ENCODE measurements at places on chromosomes 4 and X. TPM values are rescaled to one million over a fixed set of nuclear protein-coding genes. Genes with fewer than 3 reads are reported as not detected.

The DGKQ gene
- total RNA-seq, result 15.2 TPM

The TMSB15A gene
- not detected for total RNA-seq

The SSX4 gene
- total RNA-seq, result not detected

DNA sequence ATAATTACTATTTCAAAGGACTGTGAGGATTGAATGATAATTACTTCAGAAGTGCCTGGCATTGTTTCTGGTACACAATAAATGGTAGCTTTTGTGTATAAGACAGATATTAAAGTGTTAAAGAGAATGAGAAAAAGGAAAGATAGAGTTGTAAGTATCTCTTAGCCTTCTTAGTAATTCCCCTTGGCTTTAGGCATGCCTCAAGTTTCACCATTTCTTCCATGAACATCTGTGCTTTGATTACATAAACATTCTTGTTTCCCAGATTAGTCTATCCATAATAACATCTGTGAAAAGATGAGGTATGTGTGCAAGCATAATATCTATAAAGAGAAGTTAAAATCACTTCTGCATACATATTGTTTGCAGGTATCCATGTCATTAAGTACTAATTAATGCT, 230.9 kb upstream of the TEX13A start:
- H3K27ac ChIP-seq, result no peak overlapping the region
- no peaks in the 10 kb centered on the region for H3K36me3 ChIP-seq
- no peaks in the 10 kb centered on the region for H3K4me1 ChIP-seq
- H3K4me3 ChIP-seq, result no peak overlapping the region

The NPFFR2 gene
- not detected for total RNA-seq

The SSX1 gene
- not detected for total RNA-seq

DNA sequence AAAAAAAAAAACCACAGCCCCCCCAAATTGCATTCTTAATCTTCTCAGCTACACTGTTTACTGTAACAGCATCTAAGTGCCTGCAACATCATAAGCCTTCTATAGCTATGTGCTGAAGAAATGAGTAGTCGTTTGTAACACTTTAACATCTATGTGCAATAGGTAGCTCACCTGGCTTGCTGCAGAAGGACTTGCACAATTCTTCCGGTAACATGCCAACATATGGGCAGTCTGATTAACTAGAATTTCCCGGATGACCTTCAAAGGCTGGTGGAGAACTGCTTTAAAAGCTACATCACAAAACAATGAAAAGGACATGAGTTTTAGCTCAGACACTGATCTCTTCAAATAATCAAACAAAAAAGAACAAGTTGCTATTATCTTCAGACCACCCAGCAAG, 52.9 kb downstream of the METTL14 start:
- no peaks in the 10 kb centered on the region for H3K27me3 ChIP-seq
- H3K4me3 ChIP-seq, result no peak overlapping the region
- peaks cover 36% of the 10 kb centered on the region for H3K36me3 ChIP-seq
- H3K4me1 ChIP-seq, result peaks cover 2% of the 10 kb centered on the region

DNA sequence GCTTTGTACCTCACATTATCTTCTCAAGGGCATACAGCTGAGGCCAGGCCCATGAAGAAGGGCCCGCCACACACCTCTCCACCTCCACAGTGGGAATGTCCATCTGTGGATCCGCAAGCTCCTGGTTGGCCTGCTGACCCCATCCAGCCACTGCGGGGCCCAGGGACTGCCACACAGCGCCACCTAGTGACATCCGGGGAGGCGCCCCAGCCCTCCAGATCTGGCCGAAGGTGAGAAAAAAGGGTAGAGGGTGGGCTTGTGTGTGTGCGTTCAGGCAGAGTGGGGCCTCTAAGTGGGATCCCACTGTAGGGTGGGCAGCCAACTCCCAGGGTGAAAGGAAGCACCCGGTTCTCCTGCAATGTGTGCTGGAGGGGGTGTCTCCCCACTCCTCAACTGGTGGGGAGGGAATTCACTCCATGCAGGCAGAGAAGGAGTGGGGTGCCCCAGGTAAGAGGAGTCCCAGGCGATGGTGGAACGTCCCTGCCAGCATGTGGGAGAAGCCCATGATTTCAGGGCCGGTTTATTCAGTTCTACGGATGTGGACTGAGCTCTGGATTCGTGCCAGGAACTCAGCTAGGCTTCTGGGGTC, 117.3 kb downstream of the ENPP6 start:
- H3K27me3 ChIP-seq, result peaks cover 12% of the 10 kb centered on the region
- no peak overlapping the region for H3K4me3 ChIP-seq
- H3K4me1 ChIP-seq, result peaks cover 2% of the 10 kb centered on the region
- no peak overlapping the region for H3K27ac ChIP-seq

DNA sequence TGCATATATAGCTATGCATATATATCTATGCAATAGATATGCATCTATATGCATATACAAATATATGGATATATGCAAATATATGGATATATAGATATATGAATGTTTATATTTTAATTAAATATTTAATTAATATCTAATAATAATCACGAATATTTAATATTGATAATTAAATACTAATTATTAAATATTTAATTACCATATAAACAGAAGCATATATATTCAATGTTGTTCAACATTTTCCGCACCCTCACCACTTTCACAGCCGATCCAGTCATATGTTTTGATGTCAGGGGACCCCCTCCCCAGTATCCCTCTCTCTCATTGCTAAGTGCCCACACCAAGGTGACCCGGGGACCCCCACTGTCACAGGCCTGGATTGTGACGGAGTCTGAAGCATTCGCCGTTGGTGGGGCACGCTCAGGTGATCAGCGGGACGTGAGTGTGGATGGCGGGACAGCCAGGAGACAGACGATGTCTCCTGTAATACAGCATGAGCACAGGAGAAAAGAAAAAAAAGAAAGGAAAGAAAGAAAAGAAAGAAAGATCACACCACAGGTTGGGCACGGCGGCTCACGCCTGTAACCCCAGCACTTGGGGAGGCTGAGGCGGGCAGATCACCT, 199.7 kb downstream of the CRLF2 start:
- H3K4me3 ChIP-seq, result no peak overlapping the region
- H3K36me3 ChIP-seq, result no peaks in the 10 kb centered on the region
- DNase-seq, result peak; percentile 64
- H3K27ac ChIP-seq, result no peak overlapping the region
- no peaks in the 10 kb centered on the region for H3K27me3 ChIP-seq

The ADGRL3 gene
- not detected for total RNA-seq

The LRCH2 gene
- not detected for total RNA-seq

The RNF175 gene
- not detected for total RNA-seq

DNA sequence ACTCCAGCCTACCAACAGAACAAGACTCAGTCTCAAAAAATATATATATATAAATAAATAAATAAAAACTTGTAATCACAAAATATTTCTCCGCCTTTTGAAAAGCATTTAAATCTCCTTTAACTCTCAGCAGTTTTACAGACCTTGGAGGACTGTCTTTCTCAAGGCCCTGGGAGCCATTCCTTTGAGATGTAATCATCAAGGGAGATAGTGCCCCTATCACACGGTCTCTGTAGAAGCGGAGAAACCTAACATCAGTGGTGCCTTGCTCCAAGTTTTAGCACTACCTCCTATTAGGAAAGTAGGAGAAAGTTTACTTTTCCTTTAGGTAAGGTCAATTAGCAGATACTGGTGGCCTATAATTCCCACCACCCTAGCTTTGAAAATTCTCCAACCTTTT, 58.5 kb downstream of the ANTXR2 start:
- no peaks in the 10 kb centered on the region for H3K27me3 ChIP-seq
- H3K4me1 ChIP-seq, result peaks cover 22% of the 10 kb centered on the region
- peaks cover 25% of the 10 kb centered on the region for H3K36me3 ChIP-seq

GRCh38 chr4:64079316-64079715, 329.9 kb downstream of the TECRL start:
- H3K27me3 ChIP-seq, result no peaks in the 10 kb centered on the region
- no peak overlapping the region for H3K4me3 ChIP-seq
